NCI-H1694 (cell line): ENCODE measurements at places on chromosomes 2 and 18.

DNA sequence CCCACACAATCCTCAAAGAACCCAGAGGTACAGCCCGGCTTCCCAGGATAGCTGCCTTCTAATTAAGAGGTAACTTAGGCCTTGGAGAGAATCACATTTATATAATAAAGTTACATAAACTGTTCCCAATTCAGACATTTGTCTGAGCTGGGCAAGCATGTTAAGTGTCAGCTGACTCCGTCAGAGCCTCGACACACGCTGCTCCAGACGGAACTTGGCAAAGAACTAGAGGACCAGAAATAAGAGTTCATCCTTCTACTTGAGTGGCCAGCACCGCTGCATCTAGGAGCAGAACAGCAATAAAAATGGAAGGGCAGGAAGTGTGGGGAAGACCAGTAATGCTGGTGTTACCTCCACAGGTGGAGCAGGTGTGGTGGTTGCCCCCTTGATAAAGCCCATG is 80.5 kb downstream of the MYO5B start:
- no peak for DNase-seq

GRCh38 chr2:234836271-234836670 is 115.5 kb upstream of the SH3BP4 start:
- no peak for DNase-seq

GRCh38 chr2:148565272-148565894 is 79.2 kb upstream of the EPC2 start:
- DNase-seq, result peak; percentile 5

GRCh38 chr18:78146136-78147085 is 833.2 kb upstream of the SALL3 start:
- DNase-seq, result no peak

DNA sequence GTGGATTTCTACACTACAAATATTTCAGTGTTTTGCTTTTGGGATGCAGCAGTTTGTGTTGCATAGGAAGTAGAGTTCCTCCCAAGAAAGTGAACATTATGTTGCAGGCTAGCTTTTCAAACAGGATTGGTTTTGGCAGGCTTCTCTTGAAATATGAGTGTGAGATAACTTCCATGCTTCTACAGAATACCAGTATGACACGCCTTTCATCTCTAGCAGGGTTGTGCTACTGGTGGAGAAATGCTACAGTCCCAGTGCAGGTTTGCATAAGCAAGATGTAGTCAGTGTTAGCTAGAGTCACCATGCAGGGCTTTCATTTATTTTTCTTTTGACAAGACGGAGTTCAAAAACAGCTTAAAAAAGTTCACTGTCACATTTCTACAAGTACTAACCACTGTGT is 17.1 kb upstream of the CAVIN2 start:
- no peak for DNase-seq

DNA sequence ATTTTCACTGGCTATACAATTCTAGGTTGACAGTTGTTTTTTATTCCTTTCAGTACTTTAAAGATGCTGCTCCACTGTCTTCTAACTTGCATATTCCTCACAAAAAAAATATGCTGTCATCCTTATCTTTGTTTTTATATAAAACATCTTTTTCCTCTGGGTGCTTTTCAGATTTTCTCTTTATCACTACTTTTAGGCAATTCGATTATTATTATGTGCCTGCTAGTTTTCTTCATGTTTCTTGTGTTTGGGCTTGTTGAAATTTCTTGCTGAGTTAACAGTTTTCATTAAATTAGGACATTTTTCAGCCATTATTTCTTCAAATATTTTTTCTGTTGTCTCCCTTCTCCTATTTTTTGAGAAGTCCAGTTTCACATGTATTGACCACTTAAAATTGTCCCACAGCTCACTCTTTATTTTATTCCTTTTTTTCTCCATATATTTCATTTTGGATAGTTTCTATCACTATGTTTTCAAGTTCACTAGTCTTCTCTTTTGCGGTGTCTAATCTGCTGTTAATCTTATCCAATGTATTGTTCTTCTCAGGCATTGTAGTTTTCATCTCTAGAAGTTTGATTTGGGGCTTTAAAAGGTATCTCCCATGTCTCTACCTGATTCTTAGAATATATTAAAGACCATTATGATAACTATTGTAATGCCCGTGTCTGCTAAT is 205.1 kb upstream of the SIX3 start:
- no peak for DNase-seq

DNA sequence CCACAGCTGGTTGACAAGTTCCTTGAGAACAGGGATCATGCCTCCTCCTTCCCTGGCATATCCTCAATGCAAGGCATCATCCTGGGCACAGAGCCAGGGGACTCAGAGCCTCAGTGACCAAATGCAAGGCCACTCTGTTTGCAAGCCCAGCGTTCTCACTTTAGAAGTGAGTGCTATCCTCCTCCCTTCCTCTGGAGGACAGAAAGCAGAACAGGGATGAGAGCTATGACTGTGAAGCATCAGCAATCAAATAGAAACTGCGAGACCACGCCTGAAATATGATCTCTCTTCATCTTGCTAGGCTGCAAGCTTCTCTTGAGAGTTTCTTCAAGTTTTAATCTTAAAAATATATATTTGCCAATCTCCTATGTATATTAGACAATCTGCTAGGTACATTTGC is 119.8 kb downstream of the LRATD1 start:
- DNase-seq, result no peak

DNA sequence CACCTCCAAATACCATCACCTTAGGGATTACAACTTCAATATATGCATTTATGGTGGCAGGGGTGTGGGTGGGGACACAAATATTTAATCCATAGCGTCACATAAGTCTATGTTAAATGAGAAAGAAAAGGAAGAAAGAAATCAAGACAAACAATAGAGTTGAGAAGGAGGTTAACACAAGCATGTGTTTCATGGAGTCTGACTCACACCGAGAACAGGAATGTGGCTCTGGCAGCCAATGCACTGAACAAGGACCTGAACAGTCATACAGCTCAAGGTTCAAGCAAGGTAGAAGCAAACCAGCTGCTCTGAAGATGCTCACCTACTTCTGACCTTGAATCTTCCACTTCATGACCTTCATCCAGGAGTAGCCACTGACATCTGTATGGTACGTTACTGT is 36.2 kb upstream of the LPIN1 start:
- no peak for DNase-seq

GRCh38 chr2:129201696-129202095 is 777.8 kb upstream of the RAB6C start:
- no peak for DNase-seq

- no peak for DNase-seq
These were observed 54.7 kb downstream of the SERPINB7 start for GRCh38 chr18:63829886-63830285.

DNA sequence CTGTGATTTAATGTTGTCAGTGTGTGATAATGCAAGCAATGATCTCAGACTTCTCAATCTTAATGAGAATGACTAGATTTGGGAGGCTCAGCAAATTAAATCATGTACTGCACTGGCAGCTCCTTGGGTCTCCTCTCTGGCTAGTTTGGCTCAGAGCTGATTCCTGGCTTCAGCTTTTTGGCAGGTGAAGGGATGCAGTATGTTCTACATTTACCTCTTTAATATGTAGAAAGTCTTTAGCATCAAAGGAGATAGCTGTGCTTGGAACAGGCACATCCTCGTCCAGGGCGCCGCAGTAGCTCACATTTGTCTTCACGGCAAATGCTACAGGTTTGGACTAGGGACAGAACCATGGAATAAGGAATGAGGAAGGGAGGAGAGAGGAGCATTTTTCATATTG is 52.4 kb upstream of the ARL5A start:
- DNase-seq, result no peak

DNA sequence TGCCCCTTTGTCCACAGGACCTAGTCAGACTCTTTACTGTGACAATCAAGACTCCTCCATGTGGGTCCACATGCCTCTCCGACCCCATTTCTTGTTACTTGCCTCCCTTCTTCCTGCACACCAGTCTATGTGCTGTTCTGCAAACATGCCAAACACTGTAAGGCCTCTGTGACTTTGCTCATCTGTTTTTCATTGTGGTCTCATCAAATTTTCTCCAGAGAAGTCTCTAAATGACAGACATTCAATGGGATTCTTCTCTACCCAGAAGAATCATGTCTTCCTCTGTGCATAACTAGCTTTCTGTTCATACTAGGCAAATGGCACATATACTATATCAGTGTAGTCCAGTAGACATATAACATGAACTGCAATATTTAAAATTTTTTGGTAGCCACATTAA is 43.0 kb upstream of the KCNE4 start:
- no peak for DNase-seq

DNA sequence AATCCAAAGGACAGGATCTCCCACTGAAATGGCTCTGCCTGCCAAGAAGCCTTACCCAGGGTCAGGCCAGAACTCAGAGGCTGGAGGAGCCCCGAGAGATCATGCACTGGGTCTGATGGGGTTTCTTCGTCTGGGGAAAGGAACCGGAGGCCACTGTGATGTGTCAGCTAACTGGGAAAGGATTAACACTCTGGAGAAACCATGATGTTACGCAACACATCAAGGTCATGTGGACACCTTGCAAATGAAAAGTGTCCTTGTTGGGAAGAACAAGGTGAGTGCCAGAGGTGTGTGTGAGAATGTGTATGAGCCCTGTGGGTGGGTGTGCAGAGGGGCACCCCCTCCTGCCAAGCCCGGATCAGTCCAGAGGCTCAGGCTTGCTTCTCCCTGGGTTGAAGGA is 86.9 kb downstream of the CRACDL start:
- no peak for DNase-seq

- no peak for DNase-seq
These were observed 27.8 kb downstream of the ZNF532 start for GRCh38 chr18:58892488-58892887.

DNA sequence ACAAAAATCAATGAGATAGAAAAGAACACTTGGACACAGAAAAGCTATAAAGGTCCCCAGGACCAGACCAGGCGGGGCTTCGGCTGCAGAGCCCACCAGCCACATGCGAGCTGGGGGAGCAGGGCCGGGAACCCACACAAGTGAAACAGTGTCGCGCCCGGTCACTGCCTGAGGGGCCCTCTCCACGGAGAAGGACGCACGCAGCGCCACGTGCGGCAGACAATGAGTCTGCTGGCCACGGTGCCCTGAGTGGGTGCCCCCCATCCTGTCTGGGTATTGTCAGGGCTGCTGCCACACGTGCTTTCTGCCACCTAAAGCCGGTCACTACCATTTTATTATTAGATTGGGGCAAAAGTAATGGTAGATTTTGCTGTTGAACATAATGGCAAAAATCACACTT is 207.9 kb upstream of the HDAC4 start:
- no peak for DNase-seq

GRCh38 chr18:69002233-69002632 is 204.4 kb downstream of the CCDC102B start:
- no peak for DNase-seq

DNA sequence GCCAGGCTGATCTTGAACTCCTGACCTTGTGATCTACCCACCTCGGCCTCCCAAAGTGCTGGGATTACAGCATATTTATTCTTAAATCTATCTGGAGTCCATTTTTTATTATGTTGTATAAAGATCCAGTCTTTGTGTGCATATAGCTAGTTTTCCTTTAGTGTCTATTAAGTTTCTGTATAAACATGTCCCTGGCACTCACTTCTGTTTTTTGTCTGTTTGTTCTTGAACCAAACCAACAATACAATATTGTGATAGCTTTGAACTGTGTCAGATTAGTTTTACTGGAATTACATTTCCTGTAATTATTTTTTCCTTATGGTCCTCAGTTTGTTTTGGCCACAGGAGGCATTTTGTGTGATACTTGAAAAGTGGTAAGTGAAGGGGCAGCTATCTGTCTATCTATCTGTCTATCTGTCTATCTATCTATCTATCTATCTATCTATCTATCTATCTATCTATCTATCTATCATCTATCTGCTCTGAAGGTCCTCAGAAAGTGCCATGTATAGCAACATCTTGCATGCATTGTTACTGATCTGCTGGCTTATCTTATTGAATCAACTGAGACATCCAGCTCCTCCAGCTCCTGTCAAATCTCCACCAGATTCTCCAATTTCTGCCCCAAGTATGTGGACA is 70.9 kb upstream of the ACVR1 start:
- DNase-seq, result no peak

- no peak for DNase-seq
These were observed 30.2 kb upstream of the FAHD2A start for GRCh38 chr2:95372216-95372829.

GRCh38 chr2:54083445-54083844 is 32.0 kb upstream of the ACYP2 start:
- DNase-seq, result no peak

- DNase-seq, result no peak
These were observed 25.7 kb downstream of the RPE start for GRCh38 chr2:210028178-210028577.

- DNase-seq, result no peak
These were observed 1.1 kb downstream of the CD28 start for GRCh38 chr2:203707530-203707929.

DNA sequence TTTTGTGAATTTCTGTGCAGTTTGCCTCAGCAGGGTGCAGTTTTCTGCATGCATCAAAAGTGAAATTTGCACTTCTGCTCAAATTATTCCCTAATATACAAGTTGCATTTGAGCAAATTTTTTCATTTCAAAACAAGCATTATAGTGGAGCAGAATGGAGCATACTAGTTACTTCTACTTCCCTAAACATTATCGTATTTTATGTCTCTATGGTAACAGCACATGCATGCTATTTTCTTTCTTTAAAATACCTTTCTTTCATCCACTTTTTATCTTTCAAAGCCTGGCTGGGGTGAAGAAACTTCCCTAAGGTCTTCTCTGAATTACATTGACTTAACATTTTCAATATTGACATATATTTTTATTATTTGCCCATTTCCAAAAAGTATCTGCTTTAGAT is 11.2 kb downstream of the RHBDD1 start:
- no peak for DNase-seq

DNA sequence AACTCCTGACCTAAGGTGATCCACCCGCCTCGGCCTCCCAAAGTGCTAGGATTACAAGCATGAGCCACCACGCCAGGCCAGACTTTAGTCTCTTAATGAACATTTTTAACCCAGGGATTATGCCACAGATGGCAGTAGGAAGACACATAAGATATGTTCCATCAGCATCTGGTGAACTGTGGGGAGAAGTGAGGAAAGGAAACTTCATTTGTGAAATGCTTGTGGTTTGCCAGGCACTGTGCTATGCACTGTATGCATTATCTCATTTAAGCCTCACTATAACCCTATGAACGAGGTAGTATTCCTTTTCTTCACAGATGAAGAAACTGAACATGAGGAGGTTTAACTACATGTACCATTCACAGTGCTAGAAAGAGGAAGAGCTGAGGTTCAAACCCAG is 29.3 kb downstream of the PTRHD1 start:
- DNase-seq, result no peak

- DNase-seq, result no peak
These were observed 56.7 kb downstream of the SDC1 start for GRCh38 chr2:20168048-20168726.

DNA sequence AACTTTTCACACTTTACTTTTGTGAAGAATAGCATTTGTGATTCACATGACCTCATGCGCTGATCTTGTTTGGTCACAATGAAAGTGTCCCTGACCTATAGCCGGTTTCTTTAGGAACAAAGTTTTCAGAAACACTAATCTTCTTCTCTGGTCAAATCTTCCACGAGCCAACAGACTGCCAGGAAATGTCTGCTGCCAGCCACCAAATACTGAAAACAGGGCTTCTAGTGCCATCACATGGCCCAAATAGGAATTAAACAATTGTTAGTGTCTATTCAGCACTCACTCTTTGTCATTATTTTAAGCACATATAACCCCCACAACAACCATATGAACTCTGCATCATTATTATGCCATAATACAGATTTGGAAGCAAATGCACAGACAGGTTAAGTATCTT is 286.5 kb upstream of the SYT4 start:
- peak; percentile 35 for DNase-seq

GRCh38 chr2:15731889-15732271 is 140.2 kb downstream of the DDX1 start:
- DNase-seq, result no peak
